ENCODE measurements at places on chromosomes 1 and 21.

- no peaks in the 10 kb centered on the region for H3K36me3 ChIP-seq
- peaks cover 11% of the 10 kb centered on the region for H3K4me1 ChIP-seq
- DNase-seq = no peak
- H3K4me3 ChIP-seq = no peak overlapping the region
These were observed 6.5 kb downstream of the RIMS3 start for GRCh38 chr1:40658751-40659648.

DNA sequence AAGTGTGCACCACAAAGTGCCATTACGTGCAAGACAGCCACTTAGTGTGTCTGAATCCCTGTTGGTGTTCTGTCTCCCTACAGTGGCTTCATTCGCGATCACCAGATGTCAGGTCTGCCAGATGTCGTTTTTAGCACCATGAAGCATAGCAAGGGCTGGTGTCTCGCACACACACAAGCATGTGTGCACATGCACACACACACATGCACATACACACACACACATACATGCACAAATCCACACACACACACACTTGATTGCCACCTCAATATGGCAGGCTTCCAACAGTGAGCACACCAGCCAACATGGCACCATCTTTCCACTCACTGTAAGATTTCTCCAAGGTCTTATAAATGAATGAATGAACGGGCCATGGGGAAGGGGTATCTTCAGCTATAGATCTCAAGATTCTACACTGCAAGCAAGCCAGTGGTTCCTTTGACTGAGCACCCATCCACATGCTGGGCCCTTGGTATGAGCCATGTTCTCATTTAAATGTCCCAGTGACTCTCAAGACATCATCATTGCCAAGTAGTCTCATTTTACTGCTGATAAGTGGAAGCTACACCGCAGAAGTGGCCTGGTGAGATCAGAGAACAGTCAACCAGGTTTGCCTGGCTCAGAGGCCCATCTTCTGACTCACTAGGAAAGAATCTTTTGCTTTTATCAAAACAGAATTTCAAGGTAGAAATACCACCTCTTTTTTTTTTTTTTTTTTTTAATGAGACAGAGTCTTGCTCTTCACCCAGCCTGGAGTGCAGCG lies 84.9 kb downstream of the SIM2 start:
- H3K4me1 ChIP-seq = no peaks in the 10 kb centered on the region
- no peak overlapping the region for H3K4me3 ChIP-seq
- DNase-seq = no peak

- peak overlapping the region; percentile 9 for H3K27ac ChIP-seq
- no peaks in the 10 kb centered on the region for H3K36me3 ChIP-seq
- H3K4me3 ChIP-seq = no peak overlapping the region
- H3K4me1 ChIP-seq = peaks cover 33% of the 10 kb centered on the region
These were observed 2.1 kb upstream of the KLHDC9 start for GRCh38 chr1:161096015-161096414.

- no peak overlapping the region for H3K27ac ChIP-seq
- no peaks in the 10 kb centered on the region for H3K4me1 ChIP-seq
- H3K36me3 ChIP-seq = no peaks in the 10 kb centered on the region
- no peaks in the 10 kb centered on the region for H3K27me3 ChIP-seq
These were observed 28.6 kb downstream of the CD247 start for GRCh38 chr1:167489571-167490340.

GRCh38 chr1:47921935-47922415 lies 75.2 kb downstream of the TRABD2B start:
- H3K27me3 ChIP-seq = no peaks in the 10 kb centered on the region
- no peak overlapping the region for H3K4me3 ChIP-seq
- H3K27ac ChIP-seq = no peak overlapping the region
- no peaks in the 10 kb centered on the region for H3K36me3 ChIP-seq
- DNase-seq = no peak

GRCh38 chr1:224298346-224299330 lies 31.3 kb downstream of the NVL start:
- no peaks in the 10 kb centered on the region for H3K4me1 ChIP-seq
- DNase-seq = no peak
- peaks cover 2% of the 10 kb centered on the region for H3K36me3 ChIP-seq
- H3K27me3 ChIP-seq = no peaks in the 10 kb centered on the region
- H3K4me3 ChIP-seq = no peak overlapping the region
- no peak overlapping the region for H3K27ac ChIP-seq

DNA sequence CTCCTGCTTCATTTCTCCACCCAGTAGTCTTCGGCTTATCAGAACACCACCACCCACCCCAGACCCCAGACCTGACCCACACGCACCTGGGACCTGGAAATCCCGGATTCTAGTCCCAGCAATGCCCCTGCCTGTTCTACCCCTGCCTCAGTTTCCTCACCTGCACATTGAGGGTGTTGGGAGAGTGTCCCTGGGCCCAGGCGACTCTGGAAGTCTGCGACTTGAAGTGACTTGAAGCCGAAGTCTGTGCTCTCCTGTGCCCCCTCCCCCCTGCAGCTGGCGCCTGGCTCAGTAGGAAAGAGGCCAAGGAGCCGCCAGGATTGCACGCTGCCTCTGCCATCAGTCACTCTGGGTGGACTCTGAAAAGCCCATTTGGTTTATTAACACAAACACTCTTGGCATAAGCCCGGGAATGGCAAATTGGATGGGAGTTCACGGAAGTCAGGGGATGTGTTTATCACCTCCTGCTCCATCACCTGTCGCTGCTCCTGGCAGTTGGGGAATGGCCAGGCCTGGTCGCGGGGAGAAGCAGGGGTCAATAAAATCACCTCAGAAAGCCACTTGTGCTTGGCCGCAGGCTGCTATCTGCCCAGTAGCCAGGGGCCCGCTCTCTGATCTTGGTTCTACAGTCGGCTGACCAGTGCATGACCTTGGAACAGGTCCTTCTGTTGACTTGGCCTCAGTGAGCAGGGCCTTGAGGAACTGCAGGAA lies 132.7 kb downstream of the ACTL8 start:
- H3K4me3 ChIP-seq = no peak overlapping the region
- H3K27me3 ChIP-seq = no peaks in the 10 kb centered on the region
- H3K4me1 ChIP-seq = no peaks in the 10 kb centered on the region
- no peaks in the 10 kb centered on the region for H3K36me3 ChIP-seq
- H3K27ac ChIP-seq = no peak overlapping the region

- H3K27ac ChIP-seq = peak overlapping the region; percentile 62
- H3K27me3 ChIP-seq = no peaks in the 10 kb centered on the region
- no peak for DNase-seq
- no peak overlapping the region for H3K4me3 ChIP-seq
- no peaks in the 10 kb centered on the region for H3K36me3 ChIP-seq
- H3K4me1 ChIP-seq = peaks cover 40% of the 10 kb centered on the region
These were observed 55.2 kb downstream of the SDC3 start for GRCh38 chr1:30853350-30853749.

- H3K27ac ChIP-seq = no peak overlapping the region
- H3K4me3 ChIP-seq = no peak overlapping the region
These were observed 148.6 kb downstream of the GRIK3 start for GRCh38 chr1:36885540-36886357.

DNA sequence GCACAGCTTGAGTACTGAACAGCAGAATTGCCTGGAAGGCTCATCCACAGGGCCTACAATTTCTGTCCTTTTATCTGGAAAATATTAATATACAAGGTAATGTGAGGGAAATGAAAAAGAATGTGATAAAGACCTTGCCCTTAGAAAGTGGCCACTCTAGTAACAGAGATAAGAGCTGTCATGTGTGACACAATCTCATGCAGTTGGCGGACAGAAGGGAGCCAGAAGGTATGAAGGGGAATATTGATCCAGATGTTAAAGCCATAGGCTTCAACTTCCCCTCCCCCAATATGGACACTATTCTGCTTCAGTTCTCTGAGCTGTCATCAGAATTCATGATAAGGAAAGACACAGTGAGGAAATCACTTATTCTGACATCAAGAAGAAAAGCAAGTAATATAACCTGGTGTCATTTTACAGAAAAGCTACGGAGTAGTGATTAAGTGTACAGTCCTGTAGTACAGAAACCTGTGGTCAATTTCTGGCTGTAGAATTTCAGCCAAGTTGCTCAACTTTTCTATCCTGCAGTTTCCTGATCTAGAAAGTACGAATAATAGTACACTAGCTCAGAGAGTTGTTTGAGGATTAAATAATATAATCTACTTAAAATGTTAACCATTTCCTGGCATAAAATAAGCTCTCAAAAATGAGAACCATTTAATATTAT lies 572.1 kb downstream of the DPYD start:
- no peaks in the 10 kb centered on the region for H3K36me3 ChIP-seq
- H3K27ac ChIP-seq = no peak overlapping the region

GRCh38 chr1:2632561-2633361 lies at the start of gene MMEL1:
TSS of gene MMEL1 (minus strand) at chr1:2633016. CDS start at chr1:2629484, 3,532 bp downstream.
- H3K27ac ChIP-seq = no peak within 1 kb of the TSS
- H3K36me3 ChIP-seq = no peaks in the 10 kb centered on the region
- H3K27me3 ChIP-seq = peaks cover 2% of the 10 kb centered on the region
- DNase-seq = no peak
- peaks cover 18% of the 10 kb centered on the region for H3K4me1 ChIP-seq

DNA sequence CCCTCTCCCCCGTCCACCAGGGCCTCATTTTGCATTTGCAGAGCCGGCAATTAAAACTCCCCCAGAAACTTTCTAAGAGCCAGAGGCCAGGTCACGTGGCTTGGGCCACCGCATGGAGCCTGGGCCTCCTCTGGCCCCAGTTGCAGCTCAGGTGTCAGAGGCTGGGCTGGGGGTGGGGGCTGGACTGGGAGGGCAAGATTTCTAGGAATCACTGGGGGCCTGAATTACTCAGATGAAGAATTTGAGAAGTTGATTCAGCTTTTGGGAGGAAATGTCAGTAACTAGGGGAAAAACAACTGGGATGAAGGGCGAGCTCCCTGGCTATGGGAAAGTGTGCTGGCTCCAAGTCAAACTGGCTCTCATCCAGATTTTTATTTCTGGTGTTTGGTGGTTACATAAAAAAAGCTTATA lies 151.0 kb downstream of the CDC7 start:
- H3K4me3 ChIP-seq = no peak overlapping the region
- no peaks in the 10 kb centered on the region for H3K27me3 ChIP-seq
- H3K27ac ChIP-seq = peak overlapping the region; percentile 85
- no peaks in the 10 kb centered on the region for H3K4me1 ChIP-seq
- no peaks in the 10 kb centered on the region for H3K36me3 ChIP-seq
- peak; percentile 30 for DNase-seq

DNA sequence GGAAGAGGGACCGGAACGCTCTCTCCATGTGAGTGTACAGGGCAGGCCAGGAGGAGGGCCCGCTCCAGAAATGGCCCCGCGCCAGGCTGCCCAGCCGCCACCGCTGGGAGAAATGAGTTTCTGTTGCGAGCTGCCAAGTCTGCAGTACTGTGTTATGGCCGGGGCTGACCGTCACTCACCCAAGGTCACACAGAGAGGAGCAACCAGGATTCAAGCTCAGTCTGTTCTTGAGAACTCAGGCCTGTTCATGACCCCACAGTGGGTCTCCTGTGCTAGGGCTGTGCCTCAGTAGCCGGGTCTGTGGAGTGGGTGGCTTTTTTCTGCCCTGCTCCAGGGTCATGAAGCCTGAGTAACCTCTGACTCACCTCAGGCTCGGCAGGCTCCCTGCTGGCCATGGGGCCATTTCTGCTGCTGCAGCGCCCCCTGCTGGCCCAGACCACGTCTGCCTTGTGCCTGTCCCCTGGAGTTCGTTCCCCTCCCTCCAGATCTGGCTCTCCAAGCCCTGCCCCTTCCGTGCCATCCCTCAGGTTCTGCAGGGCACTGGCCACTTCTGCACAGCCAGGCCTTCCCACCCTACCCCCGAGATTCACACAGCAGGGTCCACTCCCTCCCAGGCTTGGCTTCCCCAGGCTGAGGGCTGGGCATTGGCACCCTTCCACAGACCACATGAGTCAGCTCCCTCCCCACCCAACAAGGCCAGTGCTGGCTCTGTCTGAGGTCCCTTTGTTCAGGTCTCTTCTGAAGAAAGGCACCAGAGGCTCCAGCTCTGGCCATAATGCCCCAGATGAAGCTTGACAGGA lies 51.8 kb downstream of the EDN2 start:
- H3K36me3 ChIP-seq = no peaks in the 10 kb centered on the region
- peak; percentile 85 for DNase-seq
- peak overlapping the region; percentile 77 for H3K27ac ChIP-seq
- peaks cover 29% of the 10 kb centered on the region for H3K4me1 ChIP-seq

- H3K27ac ChIP-seq = peak overlapping the region; percentile 29
- DNase-seq = no peak
- no peak overlapping the region for H3K4me3 ChIP-seq
- no peaks in the 10 kb centered on the region for H3K36me3 ChIP-seq
- no peaks in the 10 kb centered on the region for H3K4me1 ChIP-seq
These were observed 19.6 kb upstream of the SDC3 start for GRCh38 chr1:30928171-30928570.

DNA sequence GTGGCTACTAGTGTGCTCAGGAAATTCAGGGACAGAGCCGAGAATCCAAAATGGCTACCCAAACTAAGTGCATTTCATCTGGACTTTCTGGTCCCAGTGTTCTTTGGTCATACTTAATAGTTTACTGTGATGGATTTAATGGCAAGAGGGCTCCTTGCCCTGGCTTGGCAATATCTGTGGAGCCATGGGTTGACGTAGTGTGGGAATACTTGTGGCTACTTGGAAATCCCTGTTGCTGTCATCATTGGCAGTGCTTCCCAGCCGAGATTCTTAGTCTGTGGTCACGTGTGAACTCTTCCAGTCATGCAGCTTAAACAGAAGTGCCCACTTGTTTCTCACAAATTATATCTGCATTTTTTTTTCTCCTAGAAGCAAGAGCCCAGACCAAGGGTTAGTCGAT lies 198.9 kb downstream of the HS2ST1 start:
- no peak overlapping the region for H3K4me3 ChIP-seq
- no peak overlapping the region for H3K27ac ChIP-seq
- no peaks in the 10 kb centered on the region for H3K36me3 ChIP-seq
- DNase-seq = peak; percentile 35

- H3K27ac ChIP-seq = no peak overlapping the region
- H3K4me3 ChIP-seq = no peak overlapping the region
- H3K27me3 ChIP-seq = no peaks in the 10 kb centered on the region
- peak; percentile 23 for DNase-seq
- no peaks in the 10 kb centered on the region for H3K4me1 ChIP-seq
These were observed 16.9 kb upstream of the THRAP3 start for GRCh38 chr1:36207339-36207738.

DNA sequence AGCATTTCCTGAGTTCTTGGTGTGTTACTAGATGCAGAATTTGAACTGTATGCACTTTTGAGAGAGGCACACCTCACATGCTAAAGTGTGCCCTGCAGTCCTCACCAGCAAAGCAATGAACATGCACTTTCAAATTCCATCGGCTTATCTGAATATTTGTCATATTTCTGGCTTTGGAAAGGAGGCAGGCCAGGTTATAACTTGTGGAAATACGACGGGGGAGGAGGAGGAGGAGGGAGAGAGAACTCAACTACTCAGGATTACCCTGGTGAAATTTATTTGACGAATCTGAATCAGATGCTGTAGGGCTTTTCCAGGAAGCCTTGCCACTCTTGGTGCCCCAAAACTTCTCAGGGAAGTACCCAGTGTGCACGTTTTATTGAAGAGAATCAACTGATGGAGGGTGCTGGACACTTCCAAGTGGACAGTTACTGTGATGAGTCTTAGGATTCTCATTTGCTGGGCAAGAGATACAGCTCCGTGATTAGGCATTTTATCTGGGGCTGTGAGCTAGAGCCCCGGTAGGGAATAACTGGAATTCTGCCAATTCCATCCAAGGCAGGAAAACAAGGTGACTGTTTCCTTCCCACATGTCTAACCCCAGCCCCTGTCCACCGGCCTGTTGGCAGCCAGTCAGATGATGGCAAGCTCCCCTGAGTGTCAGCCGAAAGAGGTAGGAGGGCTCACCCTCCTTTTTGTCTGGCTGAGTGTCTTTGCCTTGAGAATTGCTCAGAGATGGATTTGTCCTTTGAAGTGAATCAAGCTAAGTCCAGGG lies 3.8 kb downstream of the PDPN start:
- H3K4me3 ChIP-seq = no peak overlapping the region
- H3K27ac ChIP-seq = peak overlapping the region; percentile 92
- peaks cover 54% of the 10 kb centered on the region for H3K4me1 ChIP-seq
- DNase-seq = no peak

All from tibial nerve (tissue), 4 donors.